ENCODE measurements at places on chromosomes 12 and 14.

DNA sequence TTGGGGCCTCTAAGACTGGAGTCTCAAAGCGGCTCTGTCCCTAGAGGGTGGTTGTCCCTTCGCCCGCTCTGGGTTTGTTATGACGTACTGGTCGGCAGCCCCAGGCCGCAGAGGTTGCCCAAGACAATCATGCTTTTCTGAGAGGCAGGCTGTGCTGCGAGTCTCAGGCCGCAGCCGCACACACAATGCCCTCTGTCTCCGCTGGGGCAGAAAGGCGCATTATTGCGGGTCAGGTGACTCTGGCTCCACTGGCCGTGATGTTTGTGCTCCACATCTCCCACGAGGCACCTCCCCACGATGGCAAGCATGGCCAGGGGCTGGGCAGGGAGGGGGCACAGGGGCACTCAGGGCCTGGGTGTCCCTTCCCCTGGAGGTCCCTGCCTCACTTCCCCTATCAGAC, 21.0 kb upstream of the PLEKHG3 start:
- DNase-seq = peak; percentile 96

GRCh38 chr14:97319691-97320090, 522.5 kb downstream of the VRK1 start:
- no peak for DNase-seq

GRCh38 chr14:64758025-64758521, 53.8 kb downstream of the PLEKHG3 start:
- DNase-seq = no peak

GRCh38 chr12:30164382-30165318, 380.9 kb upstream of the TMTC1 start:
- DNase-seq = no peak

GRCh38 chr12:46675736-46676135, 150.1 kb downstream of the SLC38A4 start:
- no peak for DNase-seq

DNA sequence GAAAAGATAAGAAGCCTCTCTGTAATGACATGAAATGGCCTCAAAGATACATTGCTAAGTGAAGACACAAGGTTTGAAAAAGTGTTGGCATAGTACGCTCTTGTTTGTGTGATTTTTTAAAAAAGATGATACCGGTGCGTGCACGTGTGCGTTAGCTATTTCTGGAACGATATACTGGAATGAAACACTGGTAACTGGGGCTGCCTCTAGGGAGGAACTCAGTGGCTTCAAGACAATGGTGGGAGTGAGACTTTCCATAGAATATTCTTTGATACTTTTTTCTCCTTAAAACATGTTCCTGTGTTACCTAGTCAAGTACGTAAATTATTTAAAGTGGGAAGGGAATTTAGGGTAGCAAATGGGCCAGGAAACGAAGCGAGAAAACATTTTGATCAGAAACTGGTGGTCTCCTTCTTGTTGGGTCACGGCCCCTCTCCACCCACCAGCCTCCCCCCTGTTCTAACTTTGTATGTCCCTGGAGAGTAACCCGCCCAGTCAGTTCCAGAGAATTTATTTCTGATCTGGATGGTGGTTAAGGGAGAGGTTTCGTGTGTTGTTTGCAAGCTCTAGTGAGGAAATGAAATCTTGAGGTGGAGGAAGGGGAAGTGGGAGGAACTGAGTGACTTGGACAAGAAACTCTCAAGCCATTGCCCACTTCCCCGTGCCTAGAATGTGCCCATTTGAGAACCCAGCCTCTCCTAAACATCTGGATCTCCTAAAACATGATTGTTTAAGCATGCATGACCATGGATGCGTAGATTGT, 6.6 kb downstream of the FGF6 start:
- peak; percentile 9 for DNase-seq

GRCh38 chr12:95004610-95005009, 1.1 kb upstream of the NDUFA12 start:
- DNase-seq = no peak

DNA sequence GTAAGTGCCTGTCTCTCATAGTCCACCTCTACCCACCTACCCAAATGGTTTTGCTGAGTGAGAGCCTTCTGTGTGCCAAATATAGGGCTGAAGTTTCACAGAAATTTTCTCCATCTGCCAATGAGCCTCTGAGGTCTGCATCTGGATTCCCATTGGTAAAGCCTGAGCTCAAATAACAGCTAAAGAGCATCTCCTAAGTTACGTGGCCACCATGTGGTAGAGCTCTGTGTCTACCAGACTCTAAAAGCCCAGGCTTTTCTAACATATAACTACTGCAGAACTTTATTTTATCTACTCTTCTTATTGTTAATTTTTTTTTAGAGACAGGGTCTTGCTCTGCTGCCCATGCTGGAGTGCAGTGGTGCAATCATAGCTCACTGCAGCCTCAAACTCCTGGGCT, 16.0 kb downstream of the AMDHD1 start:
- DNase-seq = no peak

DNA sequence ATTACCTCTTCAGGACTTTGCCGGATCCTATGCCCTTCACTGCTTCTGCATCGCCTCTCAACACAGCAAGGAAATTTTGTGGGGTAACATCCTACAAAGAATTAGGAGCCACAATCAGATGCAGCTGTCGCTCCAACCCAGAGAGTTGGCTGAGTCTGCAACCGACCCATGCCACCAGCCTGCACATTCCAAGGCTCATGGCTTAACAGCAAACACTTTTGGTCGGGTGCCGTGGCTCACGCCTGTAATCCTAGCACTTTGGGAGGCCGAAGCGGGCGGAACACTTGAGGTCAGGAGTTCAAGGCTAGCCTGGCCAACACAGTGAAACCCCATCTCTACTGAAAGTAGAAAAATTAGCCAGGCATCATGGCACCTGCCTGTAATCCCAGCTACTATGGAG, 32.3 kb downstream of the LGMN start:
- no peak for DNase-seq

DNA sequence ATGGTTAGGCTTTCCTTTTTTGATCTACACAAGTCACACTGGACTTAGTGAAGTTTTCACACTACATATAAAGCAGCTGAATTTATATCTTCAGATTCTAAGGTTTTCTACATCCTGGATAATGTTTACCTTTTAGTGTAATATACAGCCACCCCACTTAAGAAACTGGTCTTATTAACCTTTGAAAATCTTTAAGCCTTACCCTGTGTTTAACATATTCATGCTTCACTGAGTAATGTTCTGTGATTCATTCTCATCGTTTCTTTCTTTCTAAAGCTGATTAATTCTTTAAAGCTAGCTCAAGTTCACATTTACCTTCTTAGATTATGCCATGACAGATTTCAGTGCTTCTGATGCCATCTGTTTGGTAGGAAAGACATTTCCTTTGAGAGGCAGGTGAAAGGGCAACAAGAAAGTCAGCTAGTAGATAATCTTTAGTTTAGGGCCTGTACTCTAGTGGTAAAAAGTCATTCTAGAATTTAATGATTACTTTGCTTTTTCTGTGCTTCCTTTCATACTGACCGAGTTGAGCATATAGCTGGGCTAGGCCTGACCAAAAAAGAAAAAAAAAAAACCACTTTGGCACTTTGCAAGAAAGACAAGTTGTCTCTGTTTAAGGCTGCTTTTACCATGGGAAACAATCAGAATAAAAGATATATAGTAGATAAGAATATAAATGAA, 690.9 kb upstream of the FBXO33 start:
- no peak for DNase-seq

- DNase-seq = no peak
These were observed 1.2 kb downstream of the ZNF410 start for GRCh38 chr14:73887694-73888459.

DNA sequence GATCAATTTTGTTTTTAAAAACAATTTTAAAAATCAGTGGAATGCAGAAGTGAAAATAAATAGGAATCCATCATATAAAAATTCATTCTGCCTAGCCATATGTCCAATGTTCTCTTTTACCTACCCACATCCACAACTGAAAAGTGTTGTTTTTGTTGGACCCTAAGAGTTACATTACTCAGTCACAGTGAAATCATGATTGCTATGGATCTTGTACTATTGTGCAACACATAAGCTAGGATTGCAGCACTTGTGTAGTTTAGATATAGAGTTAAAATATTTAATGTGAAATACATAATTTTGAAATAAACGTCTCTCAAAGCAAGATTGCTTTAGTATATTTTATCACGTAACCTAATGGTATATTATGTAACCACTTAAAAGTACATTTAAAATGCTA, 213.3 kb upstream of the CLEC14A start:
- DNase-seq = no peak

- DNase-seq = no peak
These were observed 160.3 kb upstream of the FKBP4 start for GRCh38 chr12:2634471-2634870.

GRCh38 chr14:100102156-100102785, 37.0 kb downstream of the EVL start:
- peak; percentile 65 for DNase-seq

- no peak for DNase-seq
These were observed 28.8 kb downstream of the VPS37B start for GRCh38 chr12:122866950-122867607.

DNA sequence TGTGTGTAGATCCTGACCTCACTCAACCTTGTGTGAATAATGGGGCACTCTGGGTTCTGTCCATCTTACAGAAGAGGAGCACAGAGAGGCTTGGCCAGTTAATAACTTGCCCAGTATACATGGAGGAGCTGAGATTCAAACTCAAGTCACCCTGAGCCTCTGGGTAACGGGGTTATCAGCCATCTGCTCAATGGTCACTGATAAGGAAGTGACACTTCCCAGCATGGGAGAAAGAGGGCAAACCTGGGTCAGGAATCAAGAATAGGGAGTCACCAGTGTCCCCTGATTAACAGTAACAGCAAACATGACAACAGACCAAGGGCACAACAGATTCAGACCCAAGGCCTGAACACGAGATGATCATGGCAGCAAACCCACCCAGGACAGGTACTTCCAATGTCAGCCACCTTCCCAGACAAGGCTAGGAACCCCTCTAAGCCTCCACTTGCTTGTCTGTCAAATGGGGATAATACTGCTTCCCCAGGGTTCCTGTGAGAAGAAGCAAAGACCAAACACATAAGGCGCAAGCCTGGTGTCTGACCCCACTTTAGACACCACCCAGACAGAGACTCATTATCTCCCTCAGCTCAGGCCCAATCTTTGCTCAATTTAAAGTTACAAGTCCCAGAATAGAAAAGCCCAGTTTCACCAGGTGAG, 3.6 kb downstream of the CCDC85C start:
- no peak for DNase-seq

DNA sequence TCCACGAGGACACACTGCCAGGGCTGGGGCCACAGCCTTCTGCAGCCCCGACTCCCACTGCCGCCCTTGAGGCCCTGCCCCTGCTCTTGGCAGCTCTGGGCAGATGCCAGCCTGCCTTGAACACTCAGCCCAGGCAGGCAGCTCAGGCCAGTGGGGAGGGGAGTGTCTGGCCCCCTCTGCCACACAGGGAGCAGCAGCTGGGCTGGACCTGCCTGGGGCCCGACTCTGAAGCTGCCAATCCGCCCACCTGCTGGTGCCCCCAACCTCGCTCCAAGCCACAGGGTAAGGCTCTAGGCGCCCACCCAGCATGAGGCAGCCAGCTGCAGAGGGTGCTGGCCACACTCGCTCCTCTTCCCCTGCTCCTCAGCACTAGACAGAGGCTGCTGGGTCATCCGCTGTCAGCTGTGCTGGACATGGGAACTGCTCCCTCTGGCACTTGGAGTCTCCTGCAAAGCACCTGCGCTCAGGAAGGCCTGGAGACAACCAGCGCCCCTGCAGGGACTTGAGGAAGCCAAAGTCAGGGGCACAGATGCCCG, 24.6 kb upstream of the NUDT14 start:
- no peak for DNase-seq
